ENCODE measurements at places on chromosomes 4 and X.

GRCh38 chrX:119708936-119709335, 16.0 kb upstream of the SEPTIN6 start:
- no peak for DNase-seq

- no peak for DNase-seq
Measured at GRCh38 chr4:118557298-118557851, 127.8 kb upstream of the METTL14 start.

GRCh38 chr4:13859423-13859822, 231.9 kb upstream of the BOD1L1 start:
- DNase-seq = no peak

- no peak for DNase-seq
Measured at GRCh38 chr4:185852961-185853360, 41.0 kb upstream of the SORBS2 start.

- no peak for DNase-seq
Measured at GRCh38 chr4:52600275-52600674, 58.8 kb downstream of the USP46 start.

DNA sequence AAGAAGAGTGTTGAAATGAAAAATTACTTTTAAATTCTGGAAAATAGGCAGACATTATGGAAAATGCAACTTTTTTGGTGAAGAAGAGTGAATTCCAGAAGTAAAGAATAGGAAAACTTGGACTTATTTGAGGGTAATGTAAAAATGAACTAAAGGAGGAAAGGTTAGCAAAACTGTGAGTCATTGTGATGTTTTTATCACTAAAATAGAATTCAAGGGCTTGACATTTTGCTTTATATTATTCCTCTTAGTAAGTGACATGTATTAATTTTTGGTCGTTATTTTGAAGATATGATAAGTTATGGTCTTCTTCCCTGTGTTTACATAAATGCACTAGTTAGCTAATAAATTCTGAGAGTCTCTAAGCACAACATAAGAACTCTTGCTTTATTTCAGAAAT, 390.9 kb downstream of the FAT4 start:
- no peak for DNase-seq

- DNase-seq = no peak
Measured at GRCh38 chr4:139622901-139623381, 42.7 kb upstream of the MGST2 start.

GRCh38 chr4:104930298-104930697, 216.4 kb upstream of the TET2 start:
- no peak for DNase-seq

DNA sequence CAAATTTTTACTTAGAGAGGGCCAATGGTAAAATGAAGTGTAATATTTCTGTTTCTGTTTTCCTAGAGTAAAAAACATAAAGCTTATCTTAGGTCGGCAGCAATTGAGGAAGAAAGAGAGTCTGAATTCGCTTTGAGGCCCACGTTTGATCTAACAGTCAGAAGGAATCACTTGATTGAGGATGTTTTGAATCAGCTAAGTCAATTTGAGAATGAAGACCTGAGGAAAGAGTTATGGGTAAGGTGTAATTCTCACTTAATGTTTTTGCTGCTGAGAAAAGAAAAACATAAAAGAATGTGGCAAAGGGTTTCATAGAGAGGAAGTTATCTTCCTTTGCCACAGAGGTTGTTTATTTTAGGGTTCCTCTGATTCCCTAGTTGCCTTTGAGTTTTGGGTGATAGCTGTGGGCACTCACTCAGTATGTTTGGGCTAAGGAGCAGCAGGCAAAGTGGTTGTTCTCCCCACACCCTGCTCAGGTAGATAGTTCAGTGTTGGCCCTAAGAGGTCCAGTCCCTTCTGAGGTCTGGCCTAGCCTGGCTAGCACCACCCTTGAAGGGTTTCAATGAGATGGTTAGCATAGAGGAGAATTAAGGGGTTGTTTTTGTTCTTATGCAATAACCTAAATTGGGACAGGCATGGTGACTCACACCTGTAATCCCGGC, 32.3 kb downstream of the HERC5 start:
- no peak for DNase-seq

GRCh38 chr4:114249561-114249960, 270.1 kb upstream of the ARSJ start:
- no peak for DNase-seq

DNA sequence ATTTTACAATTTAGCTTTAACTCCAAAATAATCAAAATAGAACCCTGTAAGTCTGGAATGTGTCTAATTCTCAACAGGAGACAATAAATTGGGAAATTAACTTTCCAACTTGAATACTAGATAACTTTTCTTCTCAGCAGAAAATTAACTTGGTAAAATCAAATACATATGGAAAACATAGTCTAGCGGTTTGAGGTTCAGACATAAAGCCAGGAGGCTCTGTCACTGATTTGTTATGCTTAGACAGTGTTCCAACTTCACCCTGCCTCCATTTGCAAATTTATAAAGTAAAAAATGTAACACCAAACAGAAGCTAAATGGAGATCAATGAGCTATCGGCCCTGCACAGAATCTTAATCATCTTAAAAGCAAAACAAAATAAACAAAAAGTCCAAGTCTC, 46.3 kb downstream of the TBCK start:
- DNase-seq = no peak

DNA sequence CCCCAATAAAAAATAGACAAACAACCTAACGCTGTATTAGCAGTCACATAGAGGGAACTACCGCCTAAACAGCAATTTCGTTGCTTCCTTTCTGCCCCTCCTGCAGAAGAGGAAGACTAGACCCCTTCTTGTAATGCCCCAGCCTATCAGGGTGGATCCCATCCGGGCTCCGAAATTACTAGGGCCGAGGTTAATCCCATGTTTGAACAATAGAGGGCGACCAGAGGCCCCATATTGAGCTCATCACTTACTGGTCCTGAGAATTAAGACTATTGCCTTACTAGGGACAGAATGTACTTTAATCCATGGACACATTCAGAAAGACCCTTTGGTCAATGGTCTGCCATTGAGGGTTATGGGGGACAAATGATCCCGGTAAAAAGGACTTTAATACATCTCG, 11.8 kb upstream of the ZNF630 start:
- peak; percentile 68 for DNase-seq

DNA sequence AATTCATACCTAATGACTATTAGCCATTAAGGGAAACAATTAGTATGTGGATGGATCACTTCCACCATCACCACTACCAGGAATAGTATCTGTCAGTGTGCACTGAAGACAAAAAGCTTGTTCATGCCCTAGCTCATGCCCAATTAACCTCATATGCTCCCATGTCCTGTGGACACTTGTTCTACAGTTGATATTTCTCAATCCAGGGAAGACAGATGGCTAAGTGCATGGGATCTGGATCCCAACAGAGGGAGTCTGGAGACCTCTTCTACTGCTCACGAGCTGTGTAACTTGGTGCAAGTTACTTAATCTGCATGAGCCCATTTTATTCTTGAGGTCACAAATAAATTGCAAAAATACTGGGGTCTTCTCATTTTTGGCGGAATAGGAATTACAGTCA, 23.7 kb downstream of the AMOT start:
- no peak for DNase-seq

DNA sequence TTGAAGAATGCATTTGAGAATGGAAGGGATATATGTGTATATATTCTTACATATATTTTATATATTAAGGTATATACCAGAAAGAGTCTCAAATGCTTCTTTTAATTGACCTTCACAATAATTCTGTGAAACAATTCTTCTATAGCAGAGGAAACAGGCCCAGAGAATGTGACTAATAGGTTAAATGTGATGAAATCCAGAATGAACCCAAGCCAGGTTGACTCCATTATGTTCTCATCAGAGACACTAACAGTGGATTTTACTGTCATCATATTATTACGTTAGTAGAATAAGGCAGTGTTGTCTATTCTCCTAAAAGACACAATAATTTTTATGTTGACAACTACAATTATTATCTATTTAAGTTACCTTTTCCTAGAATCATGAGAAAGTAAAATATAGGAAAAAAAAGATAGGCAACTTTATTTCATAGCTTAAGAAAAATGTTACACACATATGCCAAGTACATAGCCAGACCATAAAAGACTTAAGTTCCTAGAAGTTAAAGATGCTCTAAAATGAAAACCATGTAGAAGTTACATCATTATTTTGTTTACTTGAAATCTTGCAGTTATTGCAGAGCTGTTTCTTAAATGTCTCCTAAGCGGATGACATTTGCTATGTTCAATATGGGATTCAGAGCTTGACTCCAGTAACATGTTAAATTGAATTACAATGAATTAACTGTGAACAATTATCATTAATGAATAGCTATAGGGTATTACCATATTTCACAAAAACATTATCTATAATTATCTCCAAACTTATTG, 56.2 kb upstream of the ANKRD50 start:
- no peak for DNase-seq

GRCh38 chrX:7347465-7347864, 199.5 kb upstream of the PUDP start:
- no peak for DNase-seq

DNA sequence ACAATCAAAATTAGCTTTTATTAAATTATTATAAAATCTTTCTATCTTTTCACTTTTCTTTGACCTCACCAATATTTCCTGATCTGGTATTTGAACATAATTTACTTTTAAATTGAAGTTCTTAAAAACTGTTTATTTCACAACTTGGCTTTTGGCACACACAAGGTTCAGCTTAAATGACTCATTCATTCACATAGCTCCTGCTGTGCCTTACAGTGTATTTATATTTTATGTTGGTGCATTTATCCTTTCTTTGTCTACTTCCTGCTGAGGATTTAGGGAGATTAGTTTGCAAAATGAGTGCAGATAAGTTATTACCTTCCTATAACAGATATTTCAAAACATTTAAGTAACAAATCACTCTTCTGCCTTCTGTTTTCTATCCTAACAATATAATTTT, 430.6 kb downstream of the DTHD1 start:
- no peak for DNase-seq

DNA sequence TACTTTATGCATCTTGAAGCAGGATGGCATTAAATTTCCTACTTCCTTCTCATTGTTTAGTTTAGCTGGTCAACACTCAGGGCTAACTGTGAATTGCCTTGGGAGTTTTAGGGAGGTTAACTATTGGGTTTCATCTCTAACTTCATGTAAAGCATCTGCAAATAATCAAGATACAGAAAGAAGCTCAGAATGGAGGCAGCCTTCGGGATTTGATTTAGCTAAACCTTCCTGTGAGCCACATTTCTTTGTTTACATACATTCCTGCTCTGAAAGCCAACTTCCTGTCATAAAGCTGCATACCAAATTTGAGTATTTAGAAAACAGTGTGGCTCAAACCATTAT, 131.7 kb upstream of the PCDH18 start:
- no peak for DNase-seq

DNA sequence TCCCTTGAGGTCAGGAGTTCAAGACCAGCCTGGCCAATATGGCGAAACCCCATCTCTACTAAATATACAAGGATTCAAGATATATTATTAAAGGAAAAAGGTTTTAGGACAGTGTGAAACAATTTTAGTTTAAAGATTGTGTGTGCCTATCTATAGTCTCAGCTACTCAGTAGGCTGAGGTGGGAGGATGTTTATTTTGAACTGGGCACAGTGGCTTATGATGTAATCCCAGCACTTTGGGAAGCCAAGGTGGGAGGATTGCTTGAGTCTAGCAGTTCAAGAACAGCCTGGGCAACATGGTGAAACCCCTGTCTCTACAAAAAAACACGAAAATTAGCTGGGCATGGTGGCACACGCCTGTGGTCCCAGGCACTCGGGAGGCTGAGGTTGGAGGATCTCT, 31.4 kb upstream of the REST start:
- DNase-seq = no peak

DNA sequence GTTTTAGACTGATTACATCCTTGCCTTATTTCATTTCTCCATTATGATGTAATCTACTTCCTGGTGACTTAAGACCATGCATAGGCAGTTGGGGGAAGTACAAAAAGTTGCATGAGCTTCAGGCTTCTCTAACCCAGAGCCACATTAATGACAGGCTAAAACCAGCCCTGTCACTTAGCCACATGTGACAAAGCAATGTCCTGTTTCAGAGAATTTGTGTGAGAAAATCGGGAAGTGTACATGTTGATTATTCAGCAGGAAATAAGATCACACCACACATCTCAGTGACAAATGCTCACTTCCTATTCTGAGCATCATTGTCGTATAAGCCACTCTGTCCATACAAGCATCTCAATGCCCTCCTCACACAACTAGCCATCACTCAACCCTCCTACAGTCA, 98.5 kb upstream of the MAGEB16 start:
- DNase-seq = no peak

- DNase-seq = no peak
Measured at GRCh38 chrX:2371026-2371711, 129.6 kb downstream of the DHRSX start.

DNA sequence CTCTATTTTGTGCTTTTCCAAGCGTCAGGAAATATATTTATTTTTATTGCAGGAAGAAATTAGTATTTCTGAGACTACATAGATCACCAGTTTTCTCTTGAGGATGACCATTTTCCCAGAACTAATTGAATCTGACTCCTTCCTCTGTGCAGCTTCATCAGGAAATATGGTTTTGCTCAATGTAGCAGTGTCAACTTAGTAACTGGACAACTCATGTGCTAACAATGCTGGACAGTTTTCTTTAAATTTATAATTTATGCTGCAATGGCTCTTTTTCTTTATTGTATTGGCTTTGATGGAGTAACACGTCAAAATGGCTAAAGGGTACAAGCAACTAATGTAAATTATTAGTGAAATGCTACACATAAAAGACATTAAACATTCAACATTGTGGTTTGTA, 531.5 kb downstream of the ANKRD50 start:
- DNase-seq = no peak

Measured in SK-N-SH (cell line).